Esophagus (tissue), 2 donors: ENCODE measurements at places on chromosomes 13 and 19. TPM values are rescaled to one million over a fixed set of nuclear protein-coding genes. Genes with fewer than 3 reads are reported as not detected.

ZNF813 gene
- polyA plus RNA-seq = 0.96 TPM

RASIP1 gene
- 11.4 TPM for polyA plus RNA-seq

NLRP4 gene
- not detected for polyA plus RNA-seq

CAPN12 gene
- polyA plus RNA-seq = 12.3 TPM
